Activated T-helper 1 cell treated with anti-CD3 and anti-CD28 coated beads, Interleukin-12 subunit alpha, Interleukin-12 subunit beta, Interleukin-2, Interleukin-4 antibody, amounts not matched to agents 30 ng/mL and 10 ng/mL and 1 ng/mL, durations not matched to agents 14 hours and 24 hours and 36 hours (primary cell): ENCODE measurements at places on chromosomes 1 and 21.

DNA sequence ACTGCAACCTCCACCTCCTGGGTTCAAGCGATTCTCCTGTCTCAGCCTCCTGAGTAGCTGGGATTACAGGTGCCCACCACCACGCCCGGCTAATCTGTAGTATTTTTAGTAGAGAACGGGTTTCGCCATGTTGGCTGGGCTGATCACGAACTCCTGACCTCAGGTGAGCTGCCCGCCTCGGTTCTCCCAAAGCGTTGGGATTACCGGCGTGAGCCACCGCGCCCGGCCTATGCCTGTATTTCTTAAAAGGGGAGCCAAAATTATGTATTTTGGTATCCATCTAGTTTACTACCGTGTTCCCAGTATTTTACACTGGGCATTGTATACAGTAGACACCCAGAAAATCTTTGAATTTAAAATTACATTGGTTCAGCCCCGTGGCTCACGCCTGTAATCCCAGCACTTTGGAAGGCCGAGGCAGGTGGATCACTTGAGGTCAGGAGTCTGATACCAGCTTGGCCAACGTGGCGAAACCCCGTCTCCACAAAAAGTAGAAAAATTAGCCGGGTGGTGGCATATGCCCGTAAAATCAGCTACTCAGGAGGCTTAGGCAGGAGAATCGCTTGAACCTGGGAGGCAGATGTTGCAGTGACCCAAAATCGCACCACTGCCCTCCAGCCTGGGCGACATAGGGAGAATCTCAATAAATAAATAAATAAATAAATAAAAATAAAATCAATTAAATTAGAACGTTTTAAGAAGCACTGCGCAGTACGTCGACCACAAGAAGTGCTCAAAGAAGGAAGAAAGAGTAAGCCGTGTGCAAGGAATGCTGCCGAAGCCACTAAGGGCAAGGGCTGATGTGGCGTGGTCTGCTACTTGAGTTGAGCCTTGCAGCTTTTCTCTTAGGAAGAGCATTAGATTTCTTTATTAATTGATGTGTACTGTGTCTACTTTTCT is 1.5 kb upstream of the THRAP3 start:
- no peak for DNase-seq

DNA sequence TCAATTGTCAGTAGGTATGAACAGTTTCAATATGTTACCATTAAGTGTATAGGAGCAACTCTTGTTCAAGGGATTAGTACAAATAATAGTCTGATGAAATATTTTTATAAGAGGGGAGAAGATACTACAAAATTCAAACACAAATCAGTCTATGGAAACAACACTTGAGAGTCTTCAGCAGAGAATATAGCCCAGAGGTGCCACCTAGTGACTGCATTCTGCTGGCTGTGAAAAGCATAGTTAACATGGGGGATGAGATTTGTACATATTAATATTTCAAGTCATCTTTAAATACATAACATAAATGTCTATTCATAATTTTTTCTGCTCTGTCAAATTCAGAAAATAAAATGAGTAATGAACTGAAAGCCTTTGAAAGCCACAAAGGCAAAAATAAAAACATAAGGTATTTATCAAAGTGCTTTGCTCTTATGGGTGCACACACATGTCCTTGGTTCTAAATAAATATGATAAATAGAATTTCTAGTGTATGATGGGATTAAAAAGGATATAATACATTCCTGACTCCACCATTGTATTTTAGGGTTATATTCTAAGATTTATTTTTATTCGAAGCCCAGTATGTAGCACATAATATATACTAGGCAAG is 440.9 kb upstream of the ZRANB2 start:
- DNase-seq: no peak

DNA sequence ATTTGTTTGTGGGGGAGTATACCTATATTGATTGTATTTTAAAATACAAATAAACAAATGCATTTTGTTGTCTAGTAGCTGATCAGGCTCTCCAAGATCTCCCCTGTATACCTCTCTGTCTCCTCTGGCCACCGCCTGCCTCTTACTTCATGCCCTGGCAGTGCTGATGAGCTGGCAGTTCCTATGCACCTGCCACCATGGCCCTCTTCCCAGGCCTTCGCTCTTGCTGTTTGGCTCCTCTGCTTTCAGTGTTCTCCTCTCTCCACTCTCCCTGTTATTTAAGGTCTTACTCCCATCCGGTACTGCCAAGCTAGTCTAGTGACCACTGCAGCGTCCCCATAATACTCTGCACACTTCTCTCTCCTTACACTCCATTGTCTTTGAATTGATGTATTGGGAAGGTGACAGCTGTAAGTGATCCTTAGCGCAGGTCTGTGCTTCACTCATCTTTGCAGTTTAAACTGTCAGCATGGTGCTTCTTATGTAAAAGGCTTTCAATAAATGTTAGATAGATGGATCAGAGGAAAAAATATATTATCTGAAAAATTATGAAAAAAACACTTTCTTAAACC is 88.1 kb upstream of the ATP1A1 start:
- no peak for DNase-seq

GRCh38 chr1:201486187-201486586 is 17.2 kb upstream of the PHLDA3 start:
- DNase-seq: no peak

GRCh38 chr1:234661317-234661928 is 51.4 kb upstream of the IRF2BP2 start:
- DNase-seq: no peak

DNA sequence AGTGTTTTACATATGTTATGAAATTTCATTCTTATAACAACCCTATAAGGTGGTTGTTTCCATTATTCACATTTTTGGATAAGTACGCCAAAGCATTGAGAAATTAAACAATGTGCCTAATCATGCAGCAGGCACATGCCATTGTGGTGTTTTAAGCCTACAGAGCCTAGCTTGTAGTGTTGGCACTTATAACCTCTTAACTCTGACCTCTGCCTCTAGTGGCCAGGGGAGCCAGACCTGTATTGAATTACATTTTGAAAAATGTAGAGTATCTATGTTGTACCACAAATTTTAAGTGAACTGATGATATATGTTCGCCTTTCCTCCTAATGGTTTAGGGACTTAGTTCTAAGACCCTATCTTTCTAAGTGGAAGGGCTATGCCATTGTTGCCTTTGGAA is 61.0 kb downstream of the KCNK2 start:
- DNase-seq: no peak

DNA sequence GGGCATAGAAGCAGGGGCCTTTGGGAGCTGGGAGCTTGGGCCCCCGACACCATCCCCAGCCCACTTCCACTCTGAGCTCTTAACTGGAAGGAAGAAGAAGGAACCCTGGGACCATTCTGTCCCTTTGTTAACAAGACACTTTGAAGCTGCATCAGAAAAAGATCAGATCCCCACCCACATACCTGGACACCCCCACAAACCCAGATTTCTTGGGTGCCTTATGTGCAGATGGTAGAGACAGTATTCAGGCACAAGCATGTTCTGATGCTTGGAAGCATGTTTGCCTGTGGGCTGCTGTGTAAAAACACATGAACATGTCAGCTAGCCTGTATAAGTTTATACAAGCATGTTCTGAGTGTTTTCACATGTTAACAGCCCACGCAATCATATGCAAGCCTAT is 3.7 kb downstream of the DLGAP3 start:
- DNase-seq: no peak

GRCh38 chr1:9324246-9325096 is 31.8 kb downstream of the SPSB1 start:
- no peak for DNase-seq

- DNase-seq: no peak
Observed at GRCh38 chr1:182806015-182806678, 16.6 kb downstream of the NPL start.

DNA sequence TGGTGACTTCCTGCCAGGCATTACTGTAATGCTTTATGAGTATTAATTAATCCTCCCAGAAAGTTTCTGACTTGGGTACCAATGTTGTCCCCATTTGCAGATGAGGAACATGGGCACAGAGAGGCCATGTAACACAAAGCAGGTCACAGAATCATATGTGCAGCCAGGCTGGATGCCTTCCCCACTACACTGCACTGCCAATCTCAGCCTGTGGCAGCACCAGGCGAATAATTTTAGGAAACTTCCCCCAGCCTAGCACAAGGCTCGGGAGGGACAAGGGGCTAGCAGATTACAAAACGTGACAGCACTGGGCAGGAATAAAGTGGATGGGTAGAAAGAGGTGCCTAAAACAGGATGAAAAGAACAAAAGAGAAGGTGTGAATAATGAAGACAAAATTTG is 331.7 kb upstream of the PROX1 start:
- DNase-seq: no peak

- no peak for DNase-seq
Observed at GRCh38 chr1:14733048-14733778, 134.7 kb downstream of the KAZN start.

DNA sequence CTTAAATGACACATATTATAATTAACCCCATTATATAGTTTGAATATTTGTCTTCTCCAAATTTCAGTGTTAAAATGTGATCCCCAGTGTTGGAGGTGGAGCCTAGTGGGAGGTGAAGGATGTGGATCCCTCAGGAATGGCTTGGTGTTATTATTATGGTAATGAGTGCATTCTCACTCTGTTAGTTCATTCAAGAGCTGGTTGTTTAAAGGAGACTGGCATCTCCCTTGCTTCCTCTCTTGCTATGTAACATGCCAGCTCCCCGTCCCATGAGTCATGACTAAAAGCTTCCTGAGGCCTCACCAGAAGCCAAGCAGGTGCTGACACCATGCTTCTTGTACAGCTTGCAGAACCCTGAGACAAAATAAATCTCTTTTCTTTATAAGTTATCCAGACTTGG is 1612.7 kb downstream of the AMY1C start:
- DNase-seq: no peak

GRCh38 chr1:162251102-162251501 is 125.6 kb downstream of the SPATA46 start:
- DNase-seq: no peak

- DNase-seq: no peak
Observed at GRCh38 chr1:34975771-34976170, 9.4 kb downstream of the TMEM35B start.

DNA sequence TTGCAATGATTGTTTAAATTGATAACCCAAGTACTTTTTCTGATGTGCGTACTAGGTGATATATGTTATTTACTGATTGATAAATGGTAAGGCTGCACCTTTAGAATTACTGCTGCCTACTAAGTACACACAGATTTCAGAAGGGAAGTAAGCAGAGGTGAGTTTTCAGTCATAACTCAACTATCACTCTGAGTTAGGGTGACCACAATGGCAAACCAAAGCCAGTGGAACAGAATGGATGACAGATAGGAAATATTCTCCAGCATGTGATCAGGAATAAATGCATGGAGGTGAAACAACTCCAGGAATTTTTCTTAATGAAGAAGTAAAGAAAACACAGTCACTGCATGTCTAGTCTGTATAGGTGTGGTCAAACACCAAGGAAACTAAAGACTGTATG is 7.5 kb upstream of the KCNJ15 start:
- DNase-seq: no peak

DNA sequence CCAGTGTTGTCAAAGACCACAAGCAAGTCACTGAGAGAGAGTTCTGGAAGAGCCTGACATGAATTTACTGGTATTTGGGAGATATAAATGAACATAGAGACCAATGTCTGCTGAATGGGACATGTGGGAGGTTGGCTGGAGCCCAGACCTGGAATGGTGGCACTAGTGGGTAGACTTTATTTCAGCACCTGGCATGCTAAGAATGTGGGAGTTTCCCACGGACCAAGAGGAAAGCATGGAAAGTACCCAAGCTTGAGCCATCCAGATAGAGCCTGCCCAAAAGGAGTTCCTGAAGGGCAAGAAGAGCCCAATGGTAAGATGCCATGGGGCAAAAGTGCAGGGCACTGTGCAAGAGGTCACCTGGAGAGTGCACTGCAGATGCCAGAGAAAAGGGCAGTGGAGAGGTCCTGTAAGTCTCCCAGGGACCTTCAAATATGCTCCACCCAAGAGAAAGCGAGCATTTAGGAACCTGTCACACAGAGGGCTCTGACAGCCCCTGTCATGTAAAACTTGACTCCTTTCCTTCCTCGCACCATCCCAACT is 8.1 kb upstream of the ZNF687 start:
- no peak for DNase-seq

- DNase-seq: no peak
Observed at GRCh38 chr1:3590139-3590763, 21.1 kb downstream of the MEGF6 start.

GRCh38 chr1:204072931-204073836 is at the start of gene SOX13:
TSS of gene SOX13 (plus strand) at chr1:204073115. CDS start at chr1:204112916, 39,801 bp downstream.
- no peak for DNase-seq

DNA sequence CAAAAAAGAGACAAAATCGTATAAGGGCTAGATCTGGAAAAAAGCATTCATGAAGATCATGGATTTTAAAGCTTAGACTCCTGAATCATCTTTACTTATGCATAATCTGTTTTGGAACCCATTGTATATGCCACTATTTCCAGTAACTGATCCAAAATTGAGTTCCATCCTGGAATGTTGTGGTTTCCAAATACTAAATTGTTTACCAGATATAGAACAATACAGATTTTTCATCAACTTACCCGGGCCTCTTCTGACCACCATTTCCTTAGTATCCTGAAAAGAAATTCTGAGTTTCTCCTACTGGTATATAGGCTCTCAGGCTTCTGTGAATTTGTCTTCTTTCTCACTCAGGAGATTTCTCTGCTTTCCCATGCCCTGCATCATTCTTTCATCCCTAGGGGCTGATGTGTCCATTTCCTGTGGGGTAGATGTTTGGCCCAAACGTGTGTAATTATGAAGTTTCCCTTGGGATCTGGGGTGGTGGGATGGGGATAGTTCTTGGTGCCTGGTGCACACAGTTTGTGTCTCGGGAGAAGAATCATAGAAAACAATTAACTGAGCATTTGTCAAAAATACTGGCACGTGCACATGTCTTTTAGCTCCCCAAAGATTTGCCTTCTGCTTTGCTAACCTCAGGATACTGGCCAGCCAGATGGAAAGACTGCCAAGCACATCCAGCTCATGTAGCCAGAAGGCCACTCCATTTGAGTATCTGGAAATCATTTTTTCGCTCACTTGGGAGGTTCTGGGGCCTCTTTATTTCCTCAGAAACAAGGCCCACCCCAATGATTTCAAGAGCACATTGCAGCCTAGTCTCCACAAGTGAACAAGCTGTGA is 127.8 kb downstream of the NTMT2 start:
- DNase-seq: no peak

DNA sequence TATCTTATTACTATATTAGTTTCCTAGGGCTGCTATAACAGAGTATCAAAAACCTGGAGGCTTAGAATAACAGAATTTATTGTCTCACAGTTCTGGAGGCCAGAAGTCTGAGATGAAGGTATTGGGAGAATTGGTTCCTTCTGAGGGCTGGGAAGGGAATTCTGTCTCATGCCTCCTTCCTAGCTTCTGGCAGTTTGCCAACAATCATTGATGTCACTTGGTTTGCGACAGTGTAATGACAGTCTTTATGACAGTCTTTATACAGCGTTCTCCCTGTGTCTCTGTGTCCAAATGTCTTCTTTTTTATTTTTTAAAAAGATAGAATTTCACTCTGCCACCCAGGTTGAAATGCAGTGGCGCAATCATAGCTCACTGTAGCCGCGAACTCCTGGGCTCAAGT is 15.8 kb upstream of the CENPF start:
- DNase-seq: no peak
